EL (cell line): ENCODE measurements at places on chromosomes 2 and 18.

DNA sequence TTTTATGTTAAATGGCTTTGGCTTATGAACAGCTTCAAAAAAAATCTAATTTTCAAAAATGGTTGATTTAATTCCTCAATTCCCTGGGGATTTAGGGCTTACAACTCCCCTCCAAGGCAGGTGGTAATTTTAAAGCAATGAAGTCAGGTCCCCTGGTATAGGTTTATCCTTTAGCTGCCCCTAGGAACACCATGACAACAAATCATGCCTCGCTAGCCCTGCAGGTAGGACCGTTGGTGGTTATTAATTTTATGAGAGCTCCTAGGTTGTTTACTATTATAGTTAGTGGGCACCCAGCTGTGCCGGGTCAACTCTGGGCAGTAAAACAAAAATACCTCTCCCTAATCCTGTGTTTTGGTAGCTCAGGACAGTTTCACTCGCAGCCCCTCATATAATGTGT, 26.2 kb upstream of the MBOAT2 start:
- DNase-seq: no peak

- DNase-seq: no peak
Observed at GRCh38 chr18:78908462-78909260, 71.0 kb upstream of the SALL3 start.

GRCh38 chr18:8559612-8560186, 49.5 kb upstream of the RAB12 start:
- DNase-seq: no peak

- no peak for DNase-seq
Observed at GRCh38 chr2:102155703-102156515, 13.4 kb downstream of the IL1R1 start.

GRCh38 chr2:111128096-111128495, 7.4 kb downstream of the BCL2L11 start:
- DNase-seq: no peak

- DNase-seq: no peak
Observed at GRCh38 chr2:167333245-167333644, 445.0 kb downstream of the XIRP2 start.

DNA sequence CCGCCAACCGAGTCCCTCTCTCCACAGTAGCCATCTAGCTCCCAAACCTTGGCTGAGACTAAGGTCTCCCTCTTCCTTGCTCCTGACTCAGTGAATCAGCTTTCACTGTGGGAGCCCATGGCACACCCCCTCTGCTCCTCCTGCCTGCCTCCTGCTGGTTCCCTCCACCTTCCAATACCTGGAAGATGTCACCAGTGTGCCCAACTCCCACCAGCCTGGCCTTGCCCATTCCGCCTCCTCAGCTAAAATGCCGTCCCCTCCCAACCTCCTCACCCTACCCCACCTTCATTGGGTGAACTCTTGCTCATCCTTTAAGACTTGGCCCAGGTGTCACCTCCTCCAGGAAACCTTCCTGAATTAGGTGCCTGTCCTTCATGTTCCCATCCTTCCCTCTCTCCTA, 129.9 kb upstream of the SMAD2 start:
- DNase-seq: no peak

- DNase-seq: peak; percentile 61
Observed at GRCh38 chr2:180130403-180130802, 123.3 kb upstream of the CWC22 start.

DNA sequence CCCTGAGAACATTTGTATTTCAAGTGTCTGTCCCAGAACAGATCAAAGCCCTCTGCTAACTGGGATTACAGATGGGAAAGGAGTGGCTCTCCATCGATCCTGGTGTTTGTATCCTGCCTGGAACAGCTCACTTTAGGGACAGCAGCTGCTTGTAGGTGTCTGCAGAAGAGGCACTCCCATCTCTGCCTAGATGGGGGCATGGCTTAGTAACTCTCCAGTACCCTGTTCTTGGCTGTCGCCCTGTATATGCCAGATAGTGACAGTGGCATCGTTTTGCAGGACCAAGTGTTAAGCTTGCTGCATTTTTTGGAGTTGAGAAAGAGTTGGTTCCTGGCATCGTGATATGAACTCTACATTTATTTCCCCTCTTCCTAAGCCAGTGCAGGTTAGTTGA, 189.9 kb downstream of the SH3RF3 start:
- DNase-seq: no peak

DNA sequence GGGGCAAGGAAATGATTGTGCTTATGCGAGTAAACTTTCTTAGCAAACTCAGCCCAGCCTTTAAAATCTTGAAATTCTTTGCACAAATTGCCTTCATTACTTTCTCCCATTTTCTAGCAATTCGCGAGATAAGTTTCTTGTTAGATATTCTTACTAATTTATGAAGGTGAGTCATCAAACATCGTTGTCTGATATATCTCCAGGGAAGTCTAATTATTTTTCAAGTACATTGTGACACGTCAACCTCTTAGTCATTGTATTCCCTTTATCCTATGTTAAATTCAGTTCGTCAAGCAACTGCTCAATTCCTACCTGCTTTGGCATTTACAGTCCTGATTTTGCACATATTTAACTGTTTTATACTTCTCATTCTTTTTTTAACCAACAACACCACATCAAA, 854.5 kb upstream of the CRIM1 start:
- DNase-seq: peak; percentile 29

GRCh38 chr18:47930199-47930930, at the start of gene SMAD2:
Gene SMAD2, minus strand, starts transcription at chr18:47930659. Its CDS starts 33,903 bp downstream, at chr18:47896756.
- peak; percentile 66 for DNase-seq

DNA sequence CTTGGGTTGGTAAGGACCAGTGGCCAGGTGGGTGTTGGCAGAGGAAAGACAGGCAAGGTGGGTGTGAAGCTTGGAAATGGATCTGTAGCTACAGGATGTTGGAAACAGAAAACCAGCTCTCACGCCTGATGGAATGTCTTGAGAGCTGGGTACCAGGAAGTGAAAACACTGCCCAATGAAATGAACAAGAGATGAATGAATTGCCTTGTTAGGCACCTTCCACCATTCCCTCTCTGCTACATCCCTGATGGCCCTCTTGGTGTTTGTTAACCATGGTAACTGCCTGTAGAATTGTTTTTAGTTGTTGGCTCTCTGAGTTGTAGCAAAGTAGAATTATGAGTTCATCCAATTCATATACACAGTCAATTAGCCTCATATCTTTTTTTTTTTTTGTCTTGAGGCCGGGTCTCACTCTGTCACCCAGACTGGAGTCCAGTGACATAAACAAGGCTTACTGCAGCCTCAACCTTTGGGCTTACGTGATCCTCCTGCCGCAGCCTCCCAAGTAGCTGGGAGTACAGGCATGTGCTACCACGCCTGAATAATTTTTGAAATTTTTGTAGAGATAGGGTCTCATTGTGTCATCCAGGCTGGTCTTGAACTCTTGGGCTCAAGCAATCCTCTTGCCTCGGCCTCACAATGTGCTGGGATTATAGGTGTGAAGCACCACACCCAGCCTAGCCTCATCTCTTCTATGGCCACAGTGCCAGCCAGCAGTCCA, 9.5 kb downstream of the KCMF1 start:
- DNase-seq: no peak

- DNase-seq: no peak
Observed at GRCh38 chr2:131035112-131035825, 58.0 kb downstream of the FAM168B start.

- no peak for DNase-seq
Observed at GRCh38 chr18:33781429-33781828, 203.4 kb downstream of the ASXL3 start.

- DNase-seq: no peak
Observed at GRCh38 chr2:239679755-239680154, 278.9 kb upstream of the HDAC4 start.

GRCh38 chr2:217909156-217909820, 93.5 kb downstream of the TNS1 start:
- no peak for DNase-seq

GRCh38 chr2:86140969-86141392, 34.9 kb downstream of the PTCD3 start:
- no peak for DNase-seq

GRCh38 chr2:196291873-196292800, 120.8 kb upstream of the STK17B start:
- DNase-seq: no peak

DNA sequence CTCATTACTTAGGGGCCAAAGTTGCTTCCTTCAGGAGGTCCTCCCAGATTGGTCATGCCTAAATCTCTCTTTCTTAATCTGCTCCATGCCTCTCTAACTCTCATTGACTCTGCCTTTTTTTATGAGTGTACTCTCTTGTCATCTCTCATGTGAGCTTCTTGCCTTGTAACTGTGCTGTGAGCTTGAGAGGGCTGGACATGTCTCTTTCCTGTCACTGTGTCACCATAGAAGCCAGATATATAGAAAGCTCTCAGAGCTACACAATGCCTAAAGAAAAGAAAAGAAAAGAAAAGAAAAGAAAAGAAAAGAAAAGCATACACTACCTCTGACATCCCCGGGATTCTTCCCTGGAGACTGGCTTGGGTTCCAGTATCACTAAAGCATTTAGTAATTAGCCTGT, 161.5 kb upstream of the SKOR2 start:
- DNase-seq: no peak

- DNase-seq: no peak
Observed at GRCh38 chr2:133123904-133124303, 444.4 kb downstream of the NCKAP5 start.

- DNase-seq: no peak
Observed at GRCh38 chr2:28670856-28671255, 80.8 kb upstream of the PPP1CB start.

- DNase-seq: no peak
Observed at GRCh38 chr2:52668724-52669123, 1098.9 kb upstream of the CHAC2 start.

- no peak for DNase-seq
Observed at GRCh38 chr2:62293490-62294271, 97.8 kb downstream of the B3GNT2 start.

GRCh38 chr18:46310258-46310657, 206.1 kb downstream of the HAUS1 start:
- no peak for DNase-seq

- no peak for DNase-seq
Observed at GRCh38 chr18:10249801-10250200, 204.6 kb upstream of the APCDD1 start.
